ENCODE measurements at places on chromosomes 16 and 17.
A peak's percentile ranks its signal among the peaks of the same experiment; 100 is the strongest.

- no peak for DNase-seq
Observed at GRCh38 chr17:28216528-28216927, 102.5 kb upstream of the TMEM97 start.

- no peak for DNase-seq
Observed at GRCh38 chr17:17019891-17020456, 22.3 kb upstream of the MPRIP start.

DNA sequence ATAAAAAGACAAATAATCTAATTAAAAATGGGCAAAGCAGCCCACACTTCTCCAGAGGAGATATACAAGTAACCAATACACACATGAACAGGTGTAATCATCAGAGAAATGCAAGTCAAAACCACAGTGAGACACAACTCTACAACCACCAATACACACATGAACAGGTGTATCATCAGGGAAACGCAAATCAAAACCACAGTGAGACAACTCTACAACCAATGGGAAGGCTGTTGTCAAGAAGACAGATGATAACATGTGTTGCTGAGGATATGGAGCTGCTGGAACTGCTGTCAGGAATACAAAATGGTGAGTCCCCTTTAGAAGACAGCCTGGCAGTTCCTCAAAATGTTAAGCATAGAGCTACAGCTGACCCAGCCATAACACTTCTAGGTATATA lies 22.5 kb upstream of the ENGASE start:
- no peak for DNase-seq

GRCh38 chr17:37741341-37742115 lies 3.3 kb downstream of the HNF1B start:
- DNase-seq: no peak

GRCh38 chr16:57366544-57367040 lies 5.7 kb upstream of the CX3CL1 start:
- no peak for DNase-seq

- no peak for DNase-seq
Observed at GRCh38 chr16:23343643-23344612, 41.8 kb downstream of the SCNN1B start.

- no peak for DNase-seq
Observed at GRCh38 chr17:14793237-14793636, 471.9 kb downstream of the PMP22 start.

DNA sequence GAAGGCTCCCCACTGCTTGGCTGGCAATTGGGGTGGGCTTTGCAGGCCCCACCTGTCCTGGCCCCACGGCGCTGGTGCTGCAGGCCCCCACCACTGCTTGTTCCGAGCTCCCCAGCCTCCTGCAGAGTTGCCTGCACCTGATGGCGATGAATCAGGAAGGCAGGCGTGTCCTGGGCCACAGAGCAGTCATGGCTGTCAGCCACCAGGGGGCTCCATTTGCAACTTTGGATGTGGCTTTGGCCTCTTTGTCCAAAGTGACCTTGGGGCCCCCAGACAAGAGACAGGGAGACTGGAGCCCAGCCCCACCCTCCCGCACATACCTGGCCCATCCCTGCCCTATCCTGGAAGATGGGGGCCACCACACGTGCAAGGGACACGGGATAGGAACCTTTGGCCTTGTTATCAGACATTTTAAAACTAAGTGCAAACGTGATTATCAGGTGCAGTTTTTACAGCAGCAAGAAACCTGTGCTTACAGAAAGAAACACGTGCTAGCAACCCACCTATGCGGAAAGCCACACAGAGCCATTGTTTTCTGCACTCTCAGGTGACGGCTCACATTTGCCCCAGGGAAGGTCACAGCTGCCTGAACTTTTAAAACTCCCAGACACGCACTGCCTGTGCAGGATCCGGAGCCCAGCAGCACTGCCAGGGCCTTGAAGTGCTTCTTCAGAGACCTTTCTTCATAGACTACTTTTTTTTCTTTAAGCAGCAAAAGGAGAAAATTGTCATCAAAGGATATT lies at the start of gene DNASE1:
DNASE1 (plus strand) TSS at position 443 of the 743 bp plus-strand sequence. CDS start 683 bp downstream, outside the sequence.
- DNase-seq: no peak

GRCh38 chr17:6910987-6911603 lies 79.6 kb upstream of the TEKT1 start:
- peak; percentile 44 for DNase-seq

DNA sequence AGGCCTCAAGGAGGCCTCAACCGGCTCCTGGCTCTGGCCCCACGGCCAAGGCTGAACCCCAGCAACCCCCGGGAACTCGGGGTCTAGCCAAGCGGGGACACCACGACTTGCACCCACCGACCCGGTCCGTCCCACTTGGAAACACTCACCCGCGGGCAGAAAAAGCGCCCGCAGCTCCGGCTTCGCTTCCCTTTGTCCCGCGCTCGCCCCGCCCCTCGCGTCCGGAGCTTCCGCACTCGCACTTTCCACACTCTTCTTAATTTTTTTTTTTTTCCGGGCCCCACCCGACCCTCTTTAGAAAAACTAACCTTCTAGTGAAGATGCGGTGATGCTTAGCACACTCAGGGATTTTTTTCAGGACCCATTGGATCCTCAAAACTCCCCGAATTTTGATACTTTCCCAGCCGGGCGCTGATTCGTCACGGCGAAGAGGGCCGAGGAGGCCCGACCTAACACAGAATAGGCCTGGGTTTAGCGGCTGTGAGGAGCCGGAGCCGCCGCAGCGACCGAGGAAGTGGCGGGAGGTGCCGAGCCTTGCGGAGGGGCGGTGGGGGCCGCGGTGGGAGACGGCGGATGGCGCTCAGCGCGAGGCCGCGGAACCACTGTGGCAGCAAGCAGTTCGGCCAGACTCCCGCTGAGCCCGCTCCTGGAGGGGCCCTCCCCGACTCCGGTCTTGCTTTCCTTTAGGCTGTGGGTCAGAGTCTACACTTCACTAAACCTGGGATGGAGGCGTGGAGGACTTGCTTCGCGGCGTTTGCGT lies at the start of gene SMARCE1:
SMARCE1 (minus strand) TSS at position 195 of the 760 bp plus-strand sequence. CDS start 2,016 bp downstream, outside the sequence.
- peak; percentile 89 for DNase-seq

DNA sequence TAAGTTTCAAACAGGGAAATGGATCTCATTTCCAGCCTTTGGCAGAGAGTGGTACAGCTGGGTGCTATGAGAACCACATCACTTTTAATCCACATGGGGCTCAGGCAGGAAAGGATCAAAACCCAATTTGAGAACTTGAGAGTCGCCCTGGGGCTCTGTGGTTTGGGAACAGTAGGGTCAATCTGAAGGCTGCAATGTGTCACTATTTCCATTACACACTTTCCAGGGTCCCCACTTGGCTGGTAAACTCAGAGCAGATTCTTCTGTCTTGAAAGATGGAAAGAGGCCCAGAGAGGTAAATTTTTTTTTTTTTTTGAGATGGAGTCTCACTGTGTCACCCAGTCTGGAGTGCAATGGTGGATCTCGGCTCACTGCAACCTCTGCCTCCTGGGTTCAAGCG lies 6.7 kb upstream of the HIGD1B start:
- DNase-seq: no peak

- peak; percentile 39 for DNase-seq
Observed at GRCh38 chr16:22318690-22319358, 21.6 kb downstream of the POLR3E start.

GRCh38 chr16:11140867-11141266 lies 115.1 kb downstream of the SOCS1 start:
- DNase-seq: no peak

- peak; percentile 21 for DNase-seq
Observed at GRCh38 chr17:416293-417206, 63.9 kb upstream of the RPH3AL start.

DNA sequence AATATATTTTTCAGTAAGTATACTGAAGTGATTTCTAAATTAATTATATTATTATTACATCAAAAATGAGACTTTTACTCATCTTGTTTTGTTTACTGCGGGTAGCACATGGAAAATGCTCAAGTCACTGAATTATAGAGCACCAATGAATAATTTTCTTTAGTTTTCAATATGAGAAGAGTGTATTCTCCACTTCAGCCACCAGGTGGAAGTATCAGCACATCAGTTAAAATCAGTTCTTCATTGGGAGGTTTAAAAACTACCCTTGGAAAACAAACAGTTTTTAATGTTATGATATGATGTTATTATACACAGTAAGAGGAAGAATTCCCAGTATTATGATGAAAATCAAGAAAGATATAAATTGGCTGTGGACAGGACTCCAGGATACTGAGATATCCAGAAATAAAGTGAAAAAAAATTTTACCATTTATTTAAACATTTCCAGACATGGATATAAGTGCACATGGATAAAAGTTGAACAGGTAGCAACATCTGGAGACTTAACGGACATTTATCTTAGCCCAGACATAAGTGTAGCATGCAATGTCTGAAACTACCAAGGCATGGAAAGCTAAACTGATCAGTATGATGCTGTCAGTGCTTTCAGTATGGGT lies 467.3 kb downstream of the KCNJ2 start:
- DNase-seq: no peak

- DNase-seq: no peak
Observed at GRCh38 chr17:55654821-55655220, 67.8 kb downstream of the TMEM100 start.

GRCh38 chr17:50681263-50682200 lies 26.2 kb downstream of the ANKRD40 start:
- no peak for DNase-seq

GRCh38 chr16:75593308-75593707 lies 27.1 kb downstream of the GABARAPL2 start:
- DNase-seq: no peak

DNA sequence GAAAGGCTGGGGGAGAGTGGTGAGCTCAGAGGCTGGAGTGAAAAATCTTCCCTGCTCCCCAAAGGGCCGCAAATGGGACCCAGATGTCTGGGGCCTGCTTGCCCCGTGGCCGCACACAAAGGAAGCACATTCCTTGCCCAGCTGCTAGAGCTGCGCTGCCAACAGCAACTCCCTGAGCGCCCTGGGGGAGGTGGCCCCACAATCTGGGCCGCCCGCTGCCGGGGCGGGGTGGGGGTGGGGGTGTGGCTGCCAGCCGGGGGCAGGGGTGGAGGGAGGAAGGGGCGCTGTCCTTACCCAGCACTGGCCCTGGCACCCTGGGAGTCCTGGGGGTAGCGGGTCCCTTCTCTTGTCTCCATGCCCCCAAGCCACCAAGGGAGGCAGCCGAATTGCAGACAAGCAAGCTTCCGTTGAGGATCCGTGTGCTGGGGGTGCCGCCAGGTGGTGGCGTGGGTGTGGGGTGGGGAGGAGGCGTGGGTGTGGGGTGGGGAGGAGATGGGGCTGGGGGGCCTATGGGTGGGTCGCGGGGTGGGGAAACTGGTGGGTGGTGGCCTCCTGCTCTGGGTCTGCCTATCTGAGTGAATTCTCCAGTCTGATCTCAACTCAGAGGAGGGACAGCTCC lies 48.4 kb upstream of the PABPN1L start:
- DNase-seq: no peak
